ENCODE measurements at places on chromosomes 2 and 18.
A peak's percentile ranks its signal among the peaks of the same experiment; 100 is the strongest.

DNA sequence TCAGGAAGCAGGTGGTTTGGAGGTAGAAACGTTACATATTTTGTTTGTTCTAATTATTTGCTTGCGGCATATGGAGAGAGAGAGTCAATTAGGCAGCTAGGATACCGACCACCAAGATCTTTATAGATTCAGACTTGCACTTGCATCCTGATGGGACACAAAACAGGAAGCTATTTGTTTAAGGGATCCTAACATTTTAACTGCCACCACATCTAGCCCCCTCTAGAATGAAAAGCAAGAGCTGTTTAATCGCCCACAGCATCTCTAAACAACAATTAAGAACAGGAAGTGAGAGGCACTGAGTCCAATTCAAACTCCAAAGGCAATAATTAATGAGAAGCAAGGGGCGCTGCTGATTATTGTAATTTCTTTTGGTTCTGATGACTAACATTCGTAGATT, 182.0 kb upstream of the LINC00305 start:
- no peak for DNase-seq

DNA sequence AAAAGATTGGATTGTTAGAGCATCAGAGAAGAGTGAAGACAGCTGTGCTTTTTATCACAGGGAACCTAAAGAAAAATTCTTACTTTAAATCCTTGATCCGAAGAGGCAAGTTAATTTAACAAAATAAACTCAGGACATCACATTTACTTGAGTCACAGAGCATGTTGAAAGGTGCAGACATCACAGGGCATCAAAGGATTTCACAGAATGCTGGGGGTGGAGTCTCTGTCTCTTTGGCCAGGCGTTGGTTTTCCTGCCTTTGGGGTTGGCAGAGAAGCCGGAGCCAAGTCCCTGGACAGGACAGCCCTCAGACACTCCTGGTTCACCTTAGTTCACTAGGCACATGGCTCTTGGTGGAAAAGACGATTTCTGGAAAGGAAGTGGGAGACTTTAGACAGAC, 56.3 kb downstream of the SH3RF3 start:
- DNase-seq, result no peak

- DNase-seq, result no peak
Measured at GRCh38 chr2:159617646-159618045, 1.3 kb upstream of the BAZ2B start.

GRCh38 chr2:85692039-85692645, 2.0 kb upstream of the GNLY start:
- DNase-seq, result no peak

- no peak for DNase-seq
Measured at GRCh38 chr2:239706367-239706766, 305.5 kb upstream of the HDAC4 start.

GRCh38 chr2:150486539-150487484, 655 bp downstream of the RND3 start:
- DNase-seq, result no peak

DNA sequence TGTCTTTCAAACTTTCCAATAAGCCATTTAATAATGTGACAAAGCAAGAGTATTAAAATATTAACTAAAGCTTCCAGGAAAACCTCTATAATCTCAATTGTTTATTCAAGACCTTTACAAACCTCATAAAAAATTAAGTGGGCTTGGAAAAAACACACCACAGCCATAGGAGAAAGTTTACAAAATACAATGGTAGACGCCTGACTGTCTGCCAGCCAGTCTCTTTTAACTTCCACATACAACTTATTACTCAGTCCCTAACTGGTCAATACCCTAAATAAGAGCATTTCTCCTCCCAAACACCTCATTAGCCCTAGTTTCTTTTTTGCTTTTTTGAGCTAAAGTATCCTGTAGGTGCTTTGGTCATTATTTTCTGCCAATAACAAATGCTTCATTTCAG, 247.4 kb upstream of the CYP26B1 start:
- no peak for DNase-seq

DNA sequence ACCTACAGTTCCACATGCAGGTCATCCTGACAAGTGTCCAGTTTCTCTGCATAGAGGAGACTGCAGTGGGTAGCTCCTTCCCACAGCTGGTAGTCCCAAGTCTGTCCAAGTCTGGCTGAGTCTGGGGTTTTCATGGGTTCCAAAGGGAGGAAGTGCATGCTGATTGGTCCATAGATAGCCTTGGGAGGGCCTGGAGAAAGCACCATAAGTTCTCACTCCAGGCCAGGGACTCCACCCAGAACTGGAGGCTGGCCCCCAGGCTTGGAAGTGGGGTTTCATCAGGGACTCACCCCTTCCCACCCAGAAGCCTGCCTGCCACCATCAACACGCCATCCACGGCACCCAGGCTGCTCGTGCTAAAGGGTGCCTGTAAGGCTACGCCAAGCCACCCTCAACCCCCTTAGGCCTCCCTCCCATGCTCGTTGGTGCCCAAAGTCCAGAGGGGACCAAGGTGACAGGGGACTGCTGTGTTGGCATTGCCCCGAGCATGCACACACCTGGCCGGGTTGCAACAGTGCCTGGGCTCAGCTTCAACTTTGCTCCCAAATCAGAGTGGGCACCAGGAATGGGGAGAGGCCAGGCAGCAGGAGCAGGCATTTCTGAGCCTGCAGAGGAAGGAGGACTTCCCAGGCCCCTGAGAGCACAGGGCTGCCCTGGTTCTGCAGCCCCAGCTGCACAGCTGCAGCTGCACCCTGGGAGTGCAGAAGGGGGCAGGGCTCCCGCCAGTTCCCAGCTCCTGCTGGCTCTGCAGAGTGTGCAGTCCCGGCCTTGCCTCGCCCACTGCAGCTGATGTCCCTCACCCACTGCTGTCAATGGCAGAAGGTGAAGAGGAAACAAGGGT, 116.5 kb upstream of the MAP2 start:
- DNase-seq, result no peak

- DNase-seq, result no peak
Measured at GRCh38 chr2:14978845-14979244, 346.3 kb downstream of the LRATD1 start.

DNA sequence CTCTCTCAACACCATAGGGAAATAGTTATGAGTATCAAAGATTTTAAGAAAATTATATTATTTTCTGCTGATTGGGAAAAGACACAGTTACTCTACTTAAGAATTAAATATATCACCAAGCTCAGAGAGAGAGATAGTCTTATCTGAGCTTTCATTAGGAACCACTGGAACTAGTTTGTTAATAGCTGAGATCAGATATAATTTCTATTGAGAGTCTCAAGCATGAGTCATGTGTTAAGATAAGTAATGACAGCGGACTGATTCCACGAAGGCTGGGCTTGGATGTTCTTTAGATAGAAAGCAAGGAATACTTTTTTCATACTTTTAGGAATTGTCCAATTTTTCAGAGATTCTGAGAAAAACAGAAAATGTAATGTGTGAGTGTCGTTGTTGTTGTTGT, 44.4 kb upstream of the RBM44 start:
- no peak for DNase-seq

DNA sequence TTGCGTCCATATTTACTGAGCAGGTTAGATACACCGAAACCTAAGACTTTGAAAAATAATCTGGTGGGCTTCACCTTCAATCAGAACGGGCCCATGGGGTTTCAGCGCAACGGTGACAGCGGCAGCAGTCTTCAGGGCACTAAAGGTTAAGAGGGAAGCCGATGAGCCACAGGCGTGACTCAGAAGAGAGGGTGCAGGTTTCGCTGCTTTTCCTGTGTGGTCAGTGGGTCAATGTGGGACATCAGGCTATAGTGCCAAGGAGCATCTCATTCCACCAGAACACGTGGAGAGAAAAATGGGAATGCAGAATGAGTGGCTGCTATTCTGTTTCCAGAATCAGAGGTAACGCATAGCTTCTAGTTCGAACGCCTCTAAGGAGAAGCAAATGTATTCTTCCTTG, 8.9 kb downstream of the PTGR3 start:
- DNase-seq, result no peak

- no peak for DNase-seq
Measured at GRCh38 chr2:74101574-74102300, 46.0 kb downstream of the BOLA3 start.

GRCh38 chr18:65239787-65240186, 511.0 kb upstream of the CDH7 start:
- no peak for DNase-seq

DNA sequence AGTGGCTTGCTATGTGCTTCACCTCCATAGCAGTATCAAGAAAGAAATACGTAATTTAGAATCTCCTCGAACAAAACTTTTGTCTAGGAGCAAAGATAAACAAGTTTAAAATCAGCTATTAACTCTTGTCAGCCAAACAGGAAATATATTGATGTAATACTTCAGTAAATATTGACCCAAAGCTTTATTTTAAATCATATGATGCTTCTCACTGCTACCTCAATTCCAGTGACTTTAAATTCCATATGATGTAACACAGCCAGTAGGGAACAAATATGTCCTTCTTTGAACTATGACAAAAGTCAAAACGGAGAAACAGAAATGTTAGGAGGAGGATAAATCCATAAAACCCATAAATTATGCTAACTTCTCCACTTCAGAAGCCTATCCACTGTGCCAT, 7.2 kb downstream of the RNF103 start:
- DNase-seq, result no peak

DNA sequence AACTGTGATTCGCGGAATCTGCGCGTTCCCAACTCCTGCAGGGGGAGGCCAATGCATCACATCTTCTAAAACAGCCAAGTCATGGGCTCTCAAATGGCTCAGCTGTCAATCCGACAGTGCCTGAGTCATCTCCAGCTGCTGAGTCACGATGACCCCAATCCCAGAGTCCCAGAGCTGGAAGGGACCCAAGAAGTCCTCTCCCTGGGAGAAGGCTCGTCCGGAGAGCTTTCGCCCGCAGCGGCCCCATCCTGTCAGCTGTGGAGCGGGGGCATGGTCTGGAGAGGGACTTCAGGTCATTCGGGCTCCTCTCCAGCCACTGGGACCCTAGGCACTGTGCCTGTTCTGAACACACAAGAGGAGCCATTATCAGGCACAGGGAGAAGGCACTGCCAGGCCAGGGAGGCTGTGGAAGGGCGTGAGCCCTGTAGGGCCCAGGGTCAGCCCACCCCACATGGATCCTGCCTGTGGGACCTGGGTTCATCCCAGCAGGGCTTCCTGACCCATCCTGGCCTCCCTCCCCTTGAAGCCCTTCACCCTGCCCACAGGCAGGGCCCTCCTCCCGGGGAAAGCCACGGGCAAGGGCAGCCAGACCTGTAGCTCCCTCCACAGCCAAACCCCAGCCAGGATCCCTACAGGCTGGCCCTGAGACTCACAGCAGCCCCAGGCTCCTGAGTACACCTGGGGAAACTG, 47.6 kb upstream of the GPC1 start:
- peak; percentile 52 for DNase-seq

DNA sequence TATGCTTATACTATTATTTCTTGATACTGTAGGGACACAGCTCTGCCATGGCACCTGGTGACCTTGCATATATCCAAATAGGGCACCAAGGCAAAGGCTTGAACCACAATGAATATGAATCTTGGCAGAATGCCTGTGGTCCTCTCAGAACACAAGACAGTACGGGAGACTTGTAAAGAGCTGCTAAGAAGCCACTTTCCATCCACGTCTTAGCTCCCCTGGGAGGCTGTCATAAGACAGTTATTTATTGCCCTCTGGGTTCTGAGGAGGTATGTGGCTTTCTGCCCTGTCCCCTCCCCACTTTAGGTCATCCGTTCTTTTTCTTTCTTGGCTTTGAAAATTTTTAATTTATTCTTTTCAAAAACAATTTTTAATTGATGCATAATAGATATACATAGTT, 29.8 kb upstream of the MRPL33 start:
- no peak for DNase-seq

DNA sequence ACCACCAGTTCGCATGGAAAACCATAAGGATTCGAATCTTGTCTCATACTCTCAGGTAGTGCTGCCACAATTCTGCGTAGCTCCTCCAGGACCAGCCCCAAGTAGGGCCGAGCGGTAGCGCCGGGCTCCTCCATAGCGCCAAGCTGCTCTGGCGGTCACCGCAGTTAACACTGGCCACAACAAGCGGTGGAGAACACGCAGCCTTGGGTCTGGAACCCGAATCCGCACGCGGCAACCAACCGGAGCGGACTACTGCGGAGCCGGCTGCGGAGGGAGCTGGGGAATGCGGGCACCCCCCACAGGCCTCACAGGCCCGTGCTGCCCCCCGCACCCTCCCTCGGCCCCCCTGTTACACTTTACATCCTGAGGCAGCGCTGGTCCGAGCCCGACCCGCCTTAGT, 531.5 kb downstream of the STK39 start:
- DNase-seq, result no peak

GRCh38 chr2:226183550-226183949, 616.1 kb downstream of the IRS1 start:
- no peak for DNase-seq

- peak; percentile 36 for DNase-seq
Measured at GRCh38 chr2:62506421-62506750, 391 bp upstream of the TMEM17 start.

- DNase-seq, result no peak
Measured at GRCh38 chr2:139544186-139544851, 764.1 kb upstream of the NXPH2 start.

- no peak for DNase-seq
Measured at GRCh38 chr2:217199255-217199630, 339.4 kb upstream of the TNP1 start.

GRCh38 chr2:1286929-1287328, 126.3 kb upstream of the TPO start:
- DNase-seq, result no peak

- no peak for DNase-seq
Measured at GRCh38 chr18:43800584-43800983, 523.3 kb upstream of the SYT4 start.

DNA sequence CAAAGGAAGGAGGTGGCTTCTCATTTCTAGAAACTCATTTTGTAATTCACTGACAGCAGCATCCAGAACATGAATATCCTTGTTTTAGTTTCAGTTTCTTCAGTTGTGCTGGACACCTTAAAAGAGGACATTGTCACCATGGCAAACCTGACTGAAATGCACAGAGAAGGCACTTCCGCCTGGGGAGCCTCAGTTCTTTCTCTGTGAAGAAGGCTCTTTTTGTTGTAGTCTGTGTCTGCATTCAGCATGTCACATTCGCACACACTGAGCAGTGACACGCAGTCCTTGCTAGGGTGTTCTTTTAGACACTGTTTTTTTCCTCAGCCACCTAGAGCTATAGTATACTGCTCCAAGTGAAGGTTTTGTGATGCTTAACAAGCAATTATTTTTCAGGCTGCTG, 9.5 kb upstream of the RPRM start:
- no peak for DNase-seq

GRCh38 chr2:145023334-145023934, 503.5 kb upstream of the ZEB2 start:
- DNase-seq, result no peak

All from Panc1 (cell line).